ENCODE measurements at places on chromosomes 12 and 14.

- no peak for DNase-seq
Observed at GRCh38 chr14:43795600-43796228, 711.4 kb downstream of the FSCB start.

DNA sequence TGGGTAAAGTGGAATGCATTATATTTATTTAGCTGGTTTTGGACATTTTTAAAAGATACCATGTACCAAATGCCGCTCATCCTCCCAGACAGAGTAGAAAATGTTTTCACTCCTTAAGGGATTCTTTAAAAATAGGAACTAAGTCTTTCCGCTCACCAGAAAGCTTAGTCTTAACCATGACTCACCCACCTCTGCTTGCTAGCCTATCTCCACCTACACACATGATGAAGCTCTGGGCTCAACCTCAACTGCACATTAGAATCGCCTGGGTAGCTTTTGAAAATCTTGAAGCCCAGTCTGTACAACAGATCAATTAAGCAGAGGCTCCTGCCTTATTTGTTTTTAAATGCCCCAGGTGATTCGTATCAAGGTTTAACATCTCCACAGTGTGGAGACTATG is 260.5 kb downstream of the NEDD1 start:
- DNase-seq: no peak

GRCh38 chr14:44812672-44813071 is 149.1 kb downstream of the KLHL28 start:
- DNase-seq: no peak

- DNase-seq: no peak
Observed at GRCh38 chr12:41476499-41477439, 288.6 kb downstream of the PDZRN4 start.
